ENCODE measurements at places on chromosomes 3 and 15.

DNA sequence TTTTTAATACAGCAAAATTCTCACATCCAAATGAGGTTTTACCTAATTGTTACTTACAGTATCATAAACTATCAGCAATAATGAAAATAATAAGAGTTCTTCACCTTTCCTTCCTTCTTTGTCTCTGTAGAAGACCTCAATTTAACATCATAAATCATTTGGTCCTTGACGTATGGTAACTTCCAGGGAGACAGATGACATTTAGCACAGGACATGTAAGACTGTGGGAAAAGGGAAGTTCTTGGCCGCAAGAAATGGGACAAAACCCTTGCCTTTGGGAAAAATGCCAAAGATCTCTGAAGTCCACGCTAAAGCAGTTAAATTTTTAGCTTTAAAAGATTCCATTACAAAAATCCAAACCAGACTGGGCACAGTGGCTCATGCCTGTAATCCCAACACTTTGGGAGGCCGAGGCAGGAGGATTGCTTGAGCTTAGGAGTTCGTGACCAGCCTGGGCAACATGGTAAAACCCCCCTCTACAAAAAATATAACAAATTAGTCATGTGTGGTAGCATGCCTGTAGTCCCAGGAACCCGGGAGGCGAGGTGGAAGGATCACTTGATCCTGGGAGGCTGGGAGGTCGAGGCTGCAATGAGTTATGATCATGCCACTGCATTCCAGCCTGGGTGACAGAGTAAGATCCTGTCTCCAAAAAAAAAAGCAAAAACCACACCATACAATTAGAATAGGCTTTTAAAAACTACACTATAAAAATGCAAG is 8.8 kb downstream of the PTPN9 start:
- no peak for DNase-seq

DNA sequence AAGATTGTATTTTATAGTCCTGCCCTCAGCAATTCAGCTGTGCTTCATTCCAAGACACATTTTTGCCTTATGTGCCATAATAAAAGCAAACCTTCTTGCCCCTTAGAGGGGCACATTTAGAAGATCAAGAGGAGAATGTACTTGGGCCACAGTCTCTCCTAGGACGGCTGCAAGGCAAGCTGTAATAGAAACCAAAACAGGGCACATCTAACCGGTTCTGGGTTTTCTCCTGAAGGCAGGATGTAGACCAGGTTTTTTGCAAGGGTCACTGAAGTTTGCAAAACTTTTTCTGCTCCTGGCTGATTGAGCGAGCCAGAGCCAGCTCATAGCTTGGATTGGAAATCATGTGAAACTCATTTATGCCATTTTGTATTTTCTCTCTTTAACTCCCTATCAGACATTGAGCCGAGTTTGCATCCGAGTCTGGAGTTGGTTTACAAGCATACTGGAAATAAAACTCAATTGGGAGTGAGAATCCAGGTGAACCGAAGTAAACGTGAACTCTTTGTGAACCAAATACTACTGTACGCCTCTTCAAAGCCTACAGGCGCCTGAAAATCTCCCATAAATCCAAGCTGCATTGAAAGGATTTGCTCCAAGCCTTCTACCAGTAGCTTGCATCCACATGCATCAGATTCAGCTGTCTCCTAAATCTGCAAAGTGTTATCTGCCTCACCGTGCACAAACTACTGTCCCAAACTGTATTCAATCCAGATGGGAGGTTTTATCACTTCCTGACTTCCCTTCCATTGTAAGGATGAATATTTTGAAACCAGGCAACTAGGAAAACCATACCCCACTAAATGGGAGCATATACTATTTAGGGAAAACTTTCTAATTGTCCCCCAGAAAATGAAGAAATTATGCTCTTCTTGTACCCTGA is 60.9 kb upstream of the TSC22D2 start:
- no peak for DNase-seq

DNA sequence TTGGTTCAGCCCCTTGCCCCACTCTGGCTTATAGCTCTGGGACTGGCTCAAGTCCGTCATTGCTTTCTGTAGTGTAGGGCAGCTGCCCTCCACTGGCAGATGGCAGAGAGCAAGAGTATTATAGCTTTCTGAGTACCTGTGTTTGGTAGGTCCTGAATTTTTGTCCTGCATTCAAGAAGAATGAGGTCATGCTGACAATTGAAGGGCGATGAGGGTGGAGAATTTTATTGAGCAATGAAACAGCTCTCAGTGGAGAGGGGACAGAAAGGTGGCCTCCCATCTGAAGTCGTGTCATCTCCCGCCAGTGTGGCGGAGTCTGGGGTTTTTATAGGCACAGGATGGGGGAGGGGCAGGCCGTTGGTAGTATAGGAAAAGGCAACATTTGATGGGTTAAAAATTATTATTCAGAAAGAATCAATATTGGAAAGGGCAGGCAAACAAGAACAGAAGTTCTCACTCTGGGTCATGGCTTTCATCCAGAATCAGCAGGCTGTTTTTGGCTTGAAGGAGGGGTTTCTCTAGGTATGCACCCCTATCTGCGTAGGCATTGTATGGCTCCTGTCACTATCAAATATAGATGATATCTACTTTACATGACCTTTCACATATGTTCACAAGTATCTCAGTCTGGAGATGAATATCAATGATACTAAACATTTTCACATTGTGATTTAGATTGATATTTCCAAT is 1239.7 kb upstream of the ALCAM start:
- no peak for DNase-seq

DNA sequence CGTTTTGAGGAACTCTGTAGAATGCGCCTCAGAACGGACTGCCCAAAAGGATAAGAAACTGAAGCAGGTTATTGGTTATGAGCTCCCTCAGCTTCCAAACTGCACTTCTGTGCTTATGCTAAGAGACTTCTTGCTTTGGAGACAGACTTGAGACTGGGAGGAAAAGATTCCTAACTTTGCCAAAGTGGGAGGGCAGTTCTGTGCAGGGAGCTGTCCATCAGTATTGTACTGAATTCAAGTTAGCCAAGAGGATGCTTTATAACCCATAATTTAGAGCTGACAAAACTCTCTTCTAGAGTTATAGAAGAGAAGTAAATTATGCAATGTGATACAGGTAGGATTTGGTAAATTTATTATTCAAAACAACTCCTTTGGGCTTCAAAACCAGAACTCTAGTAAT is 519.8 kb upstream of the GBE1 start:
- no peak for DNase-seq

GRCh38 chr3:189383630-189384029 is 211.9 kb downstream of the TPRG1 start:
- no peak for DNase-seq

DNA sequence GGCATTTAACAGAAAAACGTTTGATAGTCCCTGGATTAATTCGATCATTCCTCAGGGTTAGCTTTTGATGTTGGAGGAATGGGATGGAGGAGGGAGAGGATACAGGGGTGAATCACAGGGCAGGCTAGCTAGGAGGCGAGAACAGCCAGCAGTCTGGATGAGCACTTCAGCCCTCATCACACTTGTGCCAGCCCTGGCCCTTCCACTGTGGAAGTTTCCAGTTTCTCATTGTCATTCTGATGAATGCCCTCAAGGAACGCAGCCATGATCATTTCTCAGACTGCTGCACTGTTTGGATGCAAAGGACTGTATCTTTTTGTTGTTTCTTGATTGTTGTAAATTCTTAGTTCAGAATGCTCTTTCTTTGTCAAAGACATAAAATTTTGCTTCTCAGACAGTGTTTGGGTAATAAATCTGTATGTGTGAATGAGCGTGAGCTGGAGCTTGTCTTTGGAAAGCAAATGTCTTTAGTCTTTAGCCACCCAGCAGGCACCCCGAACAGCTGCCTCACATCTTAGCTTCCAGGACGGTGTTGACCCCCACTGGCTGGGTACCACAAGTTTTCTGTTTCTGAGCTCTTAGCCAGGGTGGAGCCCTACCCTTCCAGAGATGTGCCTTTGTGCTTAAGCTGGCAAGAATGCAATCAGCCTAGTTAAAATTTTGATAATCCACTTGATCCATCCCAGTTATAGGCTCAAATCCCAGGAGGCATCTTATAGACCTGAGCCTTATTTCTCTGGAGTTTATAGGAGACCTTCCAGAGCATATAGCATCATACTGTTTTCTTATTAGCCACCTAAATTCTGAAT is 121.1 kb downstream of the PDCD6IP start:
- DNase-seq = no peak

DNA sequence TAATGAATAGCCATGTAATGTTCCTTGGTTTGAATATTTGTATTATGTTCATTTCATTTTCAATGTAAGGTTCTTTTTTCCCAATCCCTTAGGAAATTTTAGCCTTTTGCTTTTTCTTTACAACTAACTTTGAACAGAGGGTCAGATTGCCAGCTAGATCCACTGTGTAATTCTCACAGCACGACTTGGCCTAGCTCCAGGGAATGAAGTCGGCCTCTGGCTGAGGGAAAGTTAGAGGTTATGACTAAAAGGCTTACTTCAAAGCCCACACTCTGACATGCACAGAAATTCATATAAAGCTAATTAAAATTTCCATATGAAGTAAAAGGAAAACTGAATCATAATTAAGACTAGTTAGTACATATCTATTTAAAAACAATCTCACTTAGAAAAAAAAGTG is 38.7 kb downstream of the ROBO1 start:
- peak; percentile 7 for DNase-seq

Data from posterior cingulate gyrus (tissue), 11 donors.